ENCODE measurements at places on chromosomes 4 and X.

DNA sequence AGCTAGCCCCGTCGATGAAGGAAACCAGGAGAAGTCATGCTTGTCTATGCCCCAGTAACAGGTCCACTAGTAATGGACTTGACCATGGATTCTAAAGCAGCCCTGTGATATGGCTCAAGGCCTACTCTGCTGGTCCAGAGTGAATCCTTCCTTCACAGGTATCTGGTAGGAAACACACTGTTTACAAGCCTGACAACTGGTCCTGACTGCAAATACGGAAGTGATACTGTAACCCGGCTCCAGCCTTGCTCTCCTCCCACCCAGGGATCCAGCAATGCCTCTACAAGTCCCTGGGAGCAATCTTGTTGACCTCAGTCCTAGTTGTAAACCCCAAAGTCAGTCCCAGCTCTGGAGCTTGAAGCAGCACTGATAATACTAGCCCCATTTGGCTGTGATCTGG, 239.2 kb upstream of the GRID2 start:
- no peak for DNase-seq

DNA sequence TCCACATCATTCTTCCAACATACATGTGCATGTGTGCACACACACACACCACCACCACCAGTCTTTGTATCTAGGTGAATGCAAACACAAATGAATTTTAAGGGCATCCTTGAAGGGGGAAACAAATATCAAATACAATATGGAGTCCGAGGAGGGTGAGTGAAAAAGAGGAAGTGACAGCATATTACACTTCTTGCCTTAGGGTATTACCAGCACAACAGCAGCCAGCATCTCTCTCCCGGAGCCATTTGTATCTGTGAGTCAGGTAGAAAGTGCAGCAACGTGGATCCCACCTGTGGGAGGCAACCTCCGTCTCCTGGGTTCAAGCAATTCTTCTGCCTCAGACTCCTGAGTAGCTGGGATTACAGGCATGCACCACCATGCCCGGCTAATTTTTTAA, 483.2 kb downstream of the SMARCA1 start:
- no peak for DNase-seq

DNA sequence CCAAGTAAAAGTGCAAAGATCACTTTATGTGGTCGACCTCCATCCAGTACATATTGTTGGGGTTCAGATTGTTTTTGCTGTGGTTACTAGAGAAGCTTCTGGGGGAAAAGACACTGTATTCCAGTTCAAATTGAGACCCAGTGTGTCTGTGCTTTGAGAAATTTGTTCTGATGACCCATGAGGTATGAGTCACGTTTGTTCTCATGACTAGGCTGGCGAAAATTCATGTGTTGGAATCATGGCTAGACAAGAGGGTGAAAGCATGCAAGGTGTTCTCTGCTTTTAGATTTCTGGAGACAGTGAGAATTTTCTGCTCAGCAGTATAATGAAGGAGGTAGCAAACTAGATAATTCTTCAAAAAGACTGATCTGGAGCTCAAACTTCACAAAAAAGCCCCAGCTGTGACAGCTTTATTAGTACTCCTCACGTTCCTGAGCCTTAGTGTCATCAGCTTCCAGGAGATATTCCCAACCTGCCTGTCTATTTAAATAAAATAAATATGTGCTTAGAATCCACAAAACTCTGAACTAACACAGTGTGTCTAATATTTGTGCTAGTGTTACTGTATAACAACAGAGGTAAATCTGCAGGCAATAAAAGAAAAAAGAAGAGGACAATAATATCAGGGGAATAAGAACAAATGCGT, 24.4 kb upstream of the FAM47B start:
- DNase-seq = peak; percentile 2

DNA sequence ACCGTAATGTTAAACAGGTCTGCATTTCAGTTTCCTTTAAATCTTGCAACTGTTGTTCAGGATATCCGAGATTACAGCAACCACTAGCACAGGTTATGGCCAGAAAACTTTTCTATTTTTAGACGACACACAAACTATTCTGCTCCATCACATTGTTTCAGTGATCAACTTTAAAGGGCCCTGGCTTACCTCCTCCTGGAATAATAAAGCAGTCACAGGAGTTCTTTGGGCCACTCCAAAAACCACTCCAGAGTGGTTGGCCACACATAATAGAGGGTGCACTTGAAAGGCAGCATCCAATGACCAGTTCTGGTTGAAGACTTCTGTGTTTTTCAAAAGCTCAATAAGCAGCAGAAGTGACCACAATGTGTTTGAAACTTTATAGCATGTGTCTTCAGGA, 118.9 kb downstream of the RAB28 start:
- DNase-seq = no peak

DNA sequence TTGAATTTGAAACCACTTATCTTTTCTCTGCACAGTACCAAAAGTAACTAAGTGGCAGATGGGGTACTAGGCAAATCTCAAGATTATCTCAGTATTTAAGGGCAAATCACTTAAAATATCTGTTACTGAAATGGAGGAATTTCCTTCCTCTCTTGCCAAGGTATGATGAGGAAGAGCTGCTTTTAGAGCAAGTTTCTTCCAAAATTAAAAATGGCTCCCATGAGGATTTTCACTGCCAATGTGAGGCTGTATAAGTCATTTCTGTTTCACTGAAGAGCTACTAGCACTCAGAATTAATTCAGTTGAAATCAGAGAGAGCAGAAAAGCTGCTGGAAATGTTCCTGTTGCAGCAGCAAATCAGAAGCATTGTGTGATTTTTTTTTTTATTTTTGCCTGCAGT, 43.4 kb downstream of the GABRB1 start:
- no peak for DNase-seq

DNA sequence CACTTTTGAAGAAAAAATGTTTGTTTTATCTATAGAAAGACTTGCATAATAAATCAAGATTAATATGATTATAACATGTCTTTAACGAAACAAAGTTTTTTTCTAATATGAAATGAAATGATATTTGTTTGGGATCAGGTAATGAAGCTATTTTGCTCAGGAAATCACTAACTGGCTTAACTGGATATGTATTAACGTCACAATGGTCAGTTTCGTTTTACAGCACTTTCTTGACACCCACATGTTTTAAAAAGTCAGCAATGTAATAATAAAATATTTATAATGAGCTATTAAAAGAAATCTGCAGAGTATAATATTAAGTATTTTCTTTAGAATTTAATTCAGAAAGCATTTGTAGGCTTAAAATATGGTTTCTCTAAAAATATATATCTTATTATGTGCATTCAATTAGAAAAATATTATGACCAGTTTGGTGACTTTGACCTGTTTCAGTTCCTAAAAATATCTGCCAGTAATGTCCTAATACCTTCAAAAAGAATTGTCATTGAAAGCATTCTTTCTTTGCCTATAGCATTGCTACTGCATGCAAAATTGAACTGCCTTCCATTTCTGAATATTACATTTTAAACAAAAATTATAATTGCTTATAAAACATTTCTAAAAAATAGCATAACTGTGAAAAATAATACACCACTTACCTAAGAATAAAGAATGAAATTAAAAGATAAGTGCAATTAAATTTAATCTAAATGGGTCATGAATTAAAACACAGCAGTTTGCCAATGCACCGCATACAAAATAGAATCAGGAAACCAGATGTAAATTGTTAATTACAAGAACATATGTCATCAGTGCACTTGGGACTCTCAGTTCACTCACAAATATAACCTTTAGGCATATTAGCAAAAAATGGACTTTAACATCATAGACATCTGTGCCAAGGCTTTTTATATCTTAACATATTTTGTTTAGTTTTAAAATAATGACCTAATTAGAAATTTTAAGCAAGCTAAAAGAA, 31.6 kb downstream of the TIGD2 start:
- no peak for DNase-seq

DNA sequence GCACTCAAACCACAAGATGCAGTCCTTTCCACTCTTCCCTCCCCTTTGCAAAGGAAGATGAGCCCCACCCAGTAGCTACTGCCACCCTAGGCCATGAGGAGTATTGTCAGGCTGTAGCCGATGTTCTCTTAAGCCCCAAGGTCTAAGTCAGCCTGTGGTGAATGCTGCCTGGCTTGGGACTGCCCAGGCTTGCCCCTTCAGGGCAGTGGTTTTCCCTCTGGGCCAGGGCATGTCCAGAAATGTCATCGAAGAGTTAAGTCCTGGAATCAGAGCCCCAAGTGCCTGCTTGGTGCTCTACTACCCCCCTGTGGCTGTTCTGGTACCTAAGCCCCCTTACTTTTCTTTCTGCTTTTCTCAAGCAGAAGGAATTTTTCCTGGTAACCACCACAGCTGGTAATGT, 11.8 kb upstream of the PGK1 start:
- no peak for DNase-seq

GRCh38 chrX:20374450-20374849, 107.7 kb upstream of the RPS6KA3 start:
- no peak for DNase-seq

DNA sequence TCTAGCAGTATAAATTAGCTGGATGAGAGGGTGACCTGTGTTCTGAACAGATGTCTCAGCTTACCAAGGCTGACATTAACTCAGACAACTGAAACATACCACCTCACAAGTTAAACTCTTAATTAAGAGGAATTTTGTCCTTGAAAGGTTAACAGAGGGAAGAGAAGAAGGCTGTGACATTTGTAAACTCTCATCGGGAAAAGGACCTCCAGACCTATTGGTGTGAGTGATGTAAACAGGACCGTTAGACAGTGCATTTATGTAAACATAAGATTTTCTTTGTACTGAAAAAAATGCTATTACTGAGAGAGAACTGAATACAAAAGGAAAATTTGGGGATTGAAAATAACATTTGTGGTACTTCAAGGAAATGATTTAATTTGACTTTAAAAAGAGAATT, 308.4 kb upstream of the DIAPH2 start:
- no peak for DNase-seq

DNA sequence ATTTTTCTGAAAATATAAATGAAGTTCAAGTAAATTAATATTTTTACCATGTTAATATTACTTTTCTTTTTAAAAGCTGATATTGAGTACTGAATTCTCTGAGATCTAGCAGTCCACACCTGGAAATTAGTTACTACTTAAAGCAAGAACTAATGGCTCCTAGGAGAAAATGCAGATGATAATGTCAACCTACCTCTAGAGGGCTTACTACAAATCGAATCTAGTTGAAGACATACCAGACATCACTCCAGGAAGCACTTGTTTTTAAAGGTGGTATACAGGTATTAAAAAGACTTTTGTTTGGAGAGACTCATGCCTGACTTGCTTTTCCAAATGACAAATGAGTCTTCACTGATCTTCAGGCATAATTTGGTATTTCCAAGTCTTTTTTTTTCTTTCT, 516.4 kb upstream of the BOD1L1 start:
- no peak for DNase-seq

DNA sequence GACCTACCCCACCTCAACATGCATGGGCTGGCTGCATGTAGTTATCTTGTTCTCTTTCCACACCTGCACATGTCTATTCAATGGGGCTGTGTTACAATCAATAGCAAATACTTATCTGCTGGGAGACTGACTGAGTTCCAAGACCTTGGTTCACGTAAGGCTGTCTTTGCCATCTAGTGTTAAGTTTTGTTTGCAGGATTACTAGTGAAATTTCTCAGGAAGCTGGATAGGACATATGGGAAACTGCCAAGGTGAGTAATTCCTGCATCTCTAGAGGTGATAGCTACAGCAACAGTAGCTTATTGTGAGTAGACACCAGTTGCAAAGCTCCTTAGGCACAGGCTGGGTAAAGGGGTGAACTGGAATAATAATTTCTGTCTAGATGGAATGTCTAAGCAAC, 177.5 kb downstream of the ENOX2 start:
- no peak for DNase-seq

DNA sequence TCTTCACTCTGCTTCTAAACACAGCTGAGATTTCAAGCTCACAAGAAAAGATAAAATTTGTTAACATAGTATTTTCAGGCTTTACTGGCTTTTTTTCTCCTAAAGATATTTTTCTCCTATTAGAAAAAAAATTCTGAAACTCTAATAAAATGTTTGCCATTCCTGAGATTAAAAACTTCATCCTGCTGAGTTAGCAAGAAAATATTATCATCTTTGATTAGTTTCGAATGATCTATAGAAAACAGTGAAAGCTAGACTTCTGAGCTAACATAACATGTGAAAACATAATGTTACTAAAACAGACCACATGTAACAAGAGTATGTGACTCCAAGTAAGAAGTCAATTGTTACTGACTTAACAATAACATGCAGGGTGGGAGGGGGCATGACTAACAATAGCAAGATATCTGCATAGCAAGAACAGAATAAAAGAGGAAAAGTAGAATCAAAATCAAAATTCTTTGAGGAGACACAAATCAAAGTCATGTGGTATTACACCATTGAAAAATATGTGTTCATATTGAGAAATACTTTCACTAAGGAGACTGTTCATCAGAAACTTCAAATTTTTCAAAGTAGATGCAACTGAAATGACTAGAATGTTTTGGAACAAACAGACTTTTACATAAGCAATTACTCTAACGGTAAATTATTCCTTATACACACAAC, 14.5 kb downstream of the TBCK start:
- no peak for DNase-seq

- DNase-seq = no peak
Measured at GRCh38 chr4:128516301-128516969, 228.8 kb upstream of the PGRMC2 start.

- no peak for DNase-seq
Measured at GRCh38 chr4:142238589-142238988, 602.2 kb downstream of the IL15 start.

- no peak for DNase-seq
Measured at GRCh38 chr4:40586034-40586433, 43.6 kb downstream of the RBM47 start.

DNA sequence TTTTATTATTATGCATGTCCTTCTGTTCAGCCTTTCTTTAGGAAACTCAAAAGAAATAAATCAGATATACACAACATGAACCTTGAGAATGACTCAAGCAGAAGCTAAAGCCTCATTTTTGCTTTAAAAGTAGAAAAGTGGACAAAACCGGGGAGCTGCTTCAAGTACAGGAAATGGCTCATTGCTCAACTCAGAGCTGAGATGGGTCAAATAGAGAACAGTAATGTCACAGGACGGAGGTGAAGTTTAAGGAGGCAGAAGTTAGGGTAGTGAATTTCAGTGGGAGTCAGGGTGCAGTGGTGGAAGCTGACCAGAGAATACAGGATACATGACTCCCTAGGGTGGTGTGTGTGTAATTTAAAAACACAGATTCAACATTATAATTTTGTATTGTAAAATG, 22.2 kb downstream of the PHKA2 start:
- DNase-seq = no peak

GRCh38 chrX:254630-255215, 26.5 kb upstream of the PLCXD1 start:
- no peak for DNase-seq

DNA sequence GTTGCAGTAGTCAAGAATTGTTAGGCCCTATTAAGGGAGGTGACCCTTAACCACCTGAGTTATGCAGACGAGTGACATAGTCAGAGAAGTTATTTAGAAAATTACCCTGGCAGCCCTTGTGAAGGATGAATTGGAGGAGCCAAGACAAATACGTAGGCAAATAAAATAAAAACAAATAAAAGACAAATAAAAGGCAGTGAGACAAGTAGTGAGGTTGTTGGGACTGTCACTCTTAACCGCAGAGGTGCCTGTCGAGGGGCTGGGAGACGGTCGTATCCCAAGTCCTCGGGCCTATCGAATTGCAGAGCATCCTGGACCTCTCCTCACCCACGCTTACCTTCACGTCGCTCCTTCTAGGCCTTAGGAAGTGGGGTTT, 58.0 kb upstream of the ZC4H2 start:
- DNase-seq = no peak

- no peak for DNase-seq
Measured at GRCh38 chr4:26468977-26469376, 21.3 kb downstream of the CCKAR start.

All from urothelium cell line (cell line).